ENCODE measurements at places on chromosomes 5 and 9. TPM values are rescaled to one million over a fixed set of nuclear protein-coding genes. Genes with fewer than 3 reads are reported as not detected.

INSL4 gene
- total RNA-seq = not detected

- no peak for DNase-seq
Measured at GRCh38 chr5:113181853-113182490, 205.4 kb downstream of the DCP2 start.

MYMK gene
- total RNA-seq = 1.2 TPM

DNA sequence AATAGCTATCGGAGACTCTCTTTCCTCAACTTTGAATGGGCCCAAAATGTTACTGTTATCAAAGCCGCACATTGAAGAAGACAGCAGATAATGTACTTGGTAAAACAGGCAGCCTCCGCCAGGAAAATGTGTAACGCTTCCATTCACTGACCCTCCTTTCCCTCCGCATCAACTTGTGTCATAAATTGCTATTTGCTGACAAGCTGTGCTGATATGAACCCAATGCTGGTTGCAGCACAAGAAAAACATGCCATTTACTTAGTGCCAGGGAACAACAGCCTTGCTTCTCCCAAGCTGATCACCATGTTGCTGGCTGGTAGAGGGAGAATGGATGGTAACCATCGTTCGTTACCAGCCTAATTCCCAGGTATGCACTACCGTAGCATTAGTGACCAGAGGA is 162.6 kb upstream of the PPP1R2B start:
- no peak for DNase-seq

GRCh38 chr5:28174691-28175090 is 1136.3 kb upstream of the CDH9 start:
- no peak for DNase-seq

- peak; percentile 72 for DNase-seq
Measured at GRCh38 chr5:116626272-116626723, 51.7 kb upstream of the SEMA6A start.

GRCh38 chr9:94250456-94250855 is 8.6 kb upstream of the ZNF169 start:
- DNase-seq = no peak

GRAMD2B gene
- total RNA-seq = 39.4 TPM

DNA sequence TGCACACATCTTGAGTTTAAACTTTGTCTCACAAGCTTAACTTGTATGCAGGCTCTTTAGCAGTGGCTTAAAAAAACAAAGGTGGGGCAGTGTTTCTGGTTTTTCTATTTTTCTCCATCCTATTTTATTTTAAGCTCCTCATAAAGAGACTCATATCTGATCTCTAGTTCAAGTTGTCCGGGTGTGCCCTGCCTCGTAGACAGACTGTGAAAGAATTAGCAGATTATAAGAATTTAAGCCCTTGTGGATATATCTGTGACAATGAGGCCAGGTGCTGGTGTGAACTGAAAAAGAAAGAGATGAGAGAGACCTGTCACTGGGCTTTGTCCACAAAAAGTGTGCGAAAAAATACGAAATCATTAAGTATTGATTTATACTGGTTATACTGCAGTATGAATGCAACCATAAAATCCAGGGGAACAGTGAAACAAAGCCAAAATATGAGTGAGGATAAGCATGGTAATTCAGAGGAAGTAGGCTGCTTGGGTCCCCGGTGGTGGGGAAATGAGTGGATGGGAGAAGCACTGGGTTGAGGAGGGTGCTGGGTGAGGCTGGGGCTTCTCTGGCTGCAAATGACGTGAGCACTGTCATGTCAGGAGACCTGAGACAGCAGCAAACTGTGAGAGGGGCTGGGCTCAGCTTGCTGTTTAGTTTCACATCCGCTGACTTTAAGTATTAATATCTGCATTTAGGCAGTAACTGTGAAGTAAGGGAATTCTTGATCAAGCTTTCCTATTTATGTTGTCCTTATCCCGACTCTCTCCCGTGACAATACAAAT is 179.7 kb upstream of the ANKRD55 start:
- DNase-seq = no peak

GRCh38 chr5:38720554-38721361 is 125.1 kb upstream of the OSMR start:
- DNase-seq = no peak

DNA sequence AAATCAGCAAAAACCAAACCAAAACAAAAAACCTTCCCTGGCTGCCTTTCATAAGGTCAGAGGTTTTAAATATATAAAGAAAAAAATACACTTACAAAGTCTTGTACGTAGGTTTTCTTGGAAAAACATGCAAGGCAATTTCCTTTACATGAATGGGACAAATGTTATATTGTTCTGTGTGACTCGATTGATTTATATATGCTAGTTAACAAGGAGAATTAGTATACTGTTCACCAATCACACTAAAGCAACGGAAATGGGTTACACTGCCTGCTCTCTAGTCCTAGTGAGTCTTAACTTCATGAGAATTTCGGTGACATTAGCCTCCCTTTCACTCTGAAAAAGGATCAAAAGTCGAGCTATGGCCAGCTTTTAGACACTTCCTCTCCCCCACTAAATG is 5.5 kb downstream of the GDF9 start:
- DNase-seq = no peak

- no peak for DNase-seq
Measured at GRCh38 chr5:61622156-61622555, 290.1 kb downstream of the ZSWIM6 start.

DNA sequence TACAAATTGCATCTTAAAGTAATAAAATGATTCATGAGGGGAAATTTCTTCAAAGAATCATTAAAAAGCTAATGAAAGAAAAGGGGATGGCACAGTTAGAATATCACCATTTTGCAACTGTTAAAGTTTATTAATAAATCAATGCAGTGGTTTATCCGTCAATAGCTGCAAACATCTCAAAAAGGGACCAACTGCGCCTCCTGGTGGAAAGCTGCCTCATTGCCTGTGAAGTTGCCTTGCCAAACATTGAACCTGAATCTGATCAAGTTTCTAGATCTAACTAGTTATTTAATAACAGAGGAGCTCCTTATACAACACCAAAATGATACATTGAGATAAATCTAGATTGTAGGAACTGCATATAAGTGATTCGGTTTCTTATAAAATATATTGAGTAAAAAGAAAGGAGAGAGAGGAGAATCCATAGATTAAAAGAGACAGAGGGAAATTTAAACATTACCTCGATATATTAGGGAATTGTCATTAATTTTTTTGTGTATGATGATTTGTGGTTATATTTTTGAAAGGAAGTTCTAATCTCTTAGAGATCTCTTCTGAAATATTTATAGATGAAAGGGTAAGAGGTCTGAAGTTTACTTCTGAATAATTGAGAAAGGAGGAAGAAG is 6.9 kb upstream of the NDUFB6 start:
- no peak for DNase-seq

HCN1 gene
- 0.26 TPM for total RNA-seq

PRLR gene
- 9.7 TPM for total RNA-seq

DNA sequence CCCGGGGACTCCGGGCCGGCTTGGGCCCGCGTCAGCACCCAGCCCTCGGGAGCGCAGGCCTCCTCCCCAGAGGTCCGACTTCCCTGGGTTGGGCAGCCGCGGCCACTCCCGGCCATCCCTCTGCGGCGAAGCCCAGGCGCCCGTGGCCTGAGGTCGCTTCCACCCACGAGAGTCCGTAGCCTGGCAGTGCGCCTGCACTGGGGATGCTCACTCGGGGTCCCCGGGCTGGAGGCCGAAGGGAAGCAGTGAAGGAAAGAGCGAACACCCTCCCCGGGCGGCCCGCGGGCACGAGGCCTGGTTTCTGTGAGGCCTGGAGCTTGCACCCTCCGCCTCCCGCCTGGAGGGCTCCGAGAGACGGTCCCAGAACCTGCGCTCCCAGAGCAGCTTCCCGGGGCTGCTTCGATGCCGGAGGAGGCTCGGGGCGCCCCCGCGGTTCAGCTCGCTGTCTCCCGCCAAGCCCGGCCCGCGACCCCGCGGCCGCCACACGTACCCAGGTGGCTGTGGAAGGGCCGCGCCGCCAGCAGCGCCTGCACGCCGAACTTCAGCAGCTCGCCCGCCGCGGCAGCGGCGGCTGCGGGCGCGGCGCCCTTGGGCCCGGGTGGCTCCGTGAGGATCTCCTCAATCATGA is 607 bp downstream of the BARX1 start:
- no peak for DNase-seq
